ENCODE measurements at places on chromosomes 2 and 18.

GRCh38 chr18:45806226-45806625 lies 19.2 kb upstream of the SIGLEC15 start:
- DNase-seq: no peak

GRCh38 chr2:175005733-175006264 lies 618 bp upstream of the CHN1 start:
- no peak for DNase-seq

GRCh38 chr18:61972389-61973264 lies 79.8 kb upstream of the RNF152 start:
- no peak for DNase-seq

DNA sequence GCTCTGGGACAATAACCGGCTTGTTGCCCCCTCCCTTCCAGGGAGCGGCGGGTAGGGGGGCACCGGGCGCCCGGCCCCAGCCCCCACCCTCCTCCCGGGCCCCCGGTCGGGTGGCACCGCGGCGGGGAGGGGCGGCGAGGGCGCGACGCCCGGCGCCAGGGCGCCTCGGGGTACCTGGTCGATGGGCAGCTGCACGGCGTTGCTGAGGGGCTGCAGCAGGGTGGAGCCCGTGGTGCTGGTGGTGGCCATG lies 193 bp downstream of the MBOAT2 start:
- peak; percentile 1 for DNase-seq

DNA sequence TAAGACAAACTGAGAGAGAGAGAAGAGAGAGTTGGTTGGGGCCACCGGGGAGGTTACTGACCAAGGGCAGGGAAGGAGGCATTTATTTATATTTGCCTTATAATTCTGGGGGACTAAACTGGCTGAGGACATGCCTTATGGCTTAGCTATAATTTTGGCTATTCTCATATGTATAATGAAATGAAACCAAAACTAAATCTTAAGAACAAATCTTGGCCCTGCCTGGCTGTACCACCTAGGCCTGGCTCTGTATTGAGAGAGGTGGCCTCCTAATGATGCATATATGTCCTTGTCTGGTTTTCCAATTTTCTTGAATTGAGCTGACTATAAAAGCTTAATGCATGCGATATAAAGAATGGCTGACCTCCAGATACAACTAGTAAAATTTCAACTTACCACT lies 3.5 kb upstream of the PPP1CB start:
- peak; percentile 19 for DNase-seq

- peak; percentile 46 for DNase-seq
These were observed 65.8 kb downstream of the SUMO1 start for GRCh38 chr2:202172439-202173211.

GRCh38 chr2:27915874-27916273 lies 25.3 kb downstream of the BABAM2 start:
- no peak for DNase-seq

GRCh38 chr2:76281156-76281841 lies 570.6 kb upstream of the GCFC2 start:
- no peak for DNase-seq

DNA sequence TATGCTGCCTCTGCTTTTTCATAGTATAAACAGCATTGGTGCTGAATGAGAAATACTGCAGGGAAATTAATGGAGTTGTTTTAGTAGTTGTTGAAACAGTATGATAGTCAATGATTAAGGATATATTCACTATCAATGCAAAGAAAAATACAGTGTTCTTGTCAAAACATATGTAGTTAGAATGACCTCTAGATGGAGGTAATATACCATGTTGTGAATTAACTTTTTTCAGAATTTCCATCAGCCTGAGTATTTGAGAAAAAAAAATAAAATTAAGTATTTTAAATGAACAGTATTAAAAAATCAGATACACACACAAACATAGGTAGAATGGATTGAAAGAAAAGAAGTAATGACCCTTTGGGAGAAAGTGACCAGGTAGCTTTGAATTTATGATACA lies 59.5 kb downstream of the RMDN2 start:
- no peak for DNase-seq

DNA sequence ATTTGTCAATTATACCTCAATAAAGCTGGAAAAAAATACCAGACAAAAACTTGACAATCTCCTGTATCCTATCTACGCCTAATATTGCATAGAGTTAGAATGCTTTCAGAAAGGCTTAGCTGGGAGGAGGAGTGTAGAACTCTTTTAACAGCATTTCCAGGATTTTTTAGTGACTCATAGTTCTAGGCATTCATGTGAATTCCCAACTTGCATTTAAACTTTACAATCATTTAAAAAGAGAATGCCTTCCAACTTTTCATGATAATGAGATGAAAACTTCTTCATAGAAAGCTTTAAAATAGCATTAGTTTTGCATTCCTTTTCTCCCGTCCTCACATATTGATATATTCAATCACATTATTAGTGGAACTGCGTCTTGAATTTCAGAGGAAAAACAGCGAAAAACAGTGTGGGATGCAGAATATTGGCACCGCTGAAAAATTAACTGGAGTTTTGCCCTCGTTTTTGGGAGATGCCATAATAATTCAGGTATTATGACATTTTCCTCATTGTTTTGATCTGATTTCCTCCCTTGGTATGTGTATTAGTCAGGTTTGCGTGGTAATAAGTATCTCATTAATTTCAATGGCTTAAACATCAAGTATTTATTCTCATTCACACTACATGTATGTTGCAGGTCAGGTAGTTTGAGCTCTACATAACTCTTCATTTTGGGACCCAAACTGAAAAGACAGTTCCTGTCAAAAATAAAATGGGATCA lies 293.2 kb upstream of the FIGN start:
- DNase-seq: no peak

- DNase-seq: no peak
These were observed 168.3 kb downstream of the PRPF40A start for GRCh38 chr2:152548996-152549395.

DNA sequence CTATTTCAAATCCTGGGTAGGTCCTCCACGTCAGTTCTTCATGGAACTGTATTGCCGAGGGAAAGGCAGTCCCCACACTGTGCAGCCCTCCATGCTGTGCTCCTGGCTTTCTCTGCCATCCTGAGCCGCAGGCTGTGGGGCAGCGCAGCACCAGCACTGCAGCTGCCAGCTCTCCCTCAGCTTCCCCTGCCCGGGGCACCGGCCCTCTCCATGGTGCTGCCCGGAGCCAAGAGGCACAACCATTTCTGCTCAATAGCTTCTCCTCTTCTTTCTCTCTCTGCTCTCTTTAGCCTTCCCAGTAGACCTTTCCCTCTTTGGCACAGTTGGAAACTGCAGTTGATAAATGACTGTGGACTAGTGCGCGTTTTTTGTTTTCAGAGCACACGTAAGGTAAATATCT lies 12.1 kb downstream of the ANKRD23 start:
- no peak for DNase-seq

DNA sequence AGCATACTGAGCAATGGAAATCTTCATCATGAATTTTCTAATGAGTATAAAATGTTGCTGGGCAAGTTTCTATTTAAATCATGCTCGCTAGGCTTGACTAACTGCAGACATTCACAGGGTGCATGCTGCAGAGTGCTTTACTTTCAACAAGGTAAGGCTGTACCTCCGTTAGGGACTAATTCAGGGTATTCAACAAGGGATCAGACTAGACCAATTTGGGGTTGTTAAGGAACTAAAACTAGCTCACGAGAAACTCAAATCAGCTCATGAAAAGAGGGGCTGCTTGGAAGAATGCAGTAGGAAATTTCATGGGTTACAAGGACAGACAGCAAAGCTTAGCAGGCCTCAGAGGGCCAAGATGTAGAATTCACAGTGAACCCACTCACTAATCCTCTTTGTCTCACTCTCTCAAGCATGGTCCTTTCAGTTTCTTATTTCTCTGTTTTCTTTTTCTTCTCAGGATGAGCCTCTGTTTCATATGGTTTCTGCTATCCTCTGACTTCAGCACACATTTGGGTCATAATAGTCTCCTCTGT lies 2.2 kb downstream of the MYO3B start:
- no peak for DNase-seq

GRCh38 chr2:108393197-108393596 lies 15.4 kb downstream of the SULT1C4 start:
- no peak for DNase-seq

DNA sequence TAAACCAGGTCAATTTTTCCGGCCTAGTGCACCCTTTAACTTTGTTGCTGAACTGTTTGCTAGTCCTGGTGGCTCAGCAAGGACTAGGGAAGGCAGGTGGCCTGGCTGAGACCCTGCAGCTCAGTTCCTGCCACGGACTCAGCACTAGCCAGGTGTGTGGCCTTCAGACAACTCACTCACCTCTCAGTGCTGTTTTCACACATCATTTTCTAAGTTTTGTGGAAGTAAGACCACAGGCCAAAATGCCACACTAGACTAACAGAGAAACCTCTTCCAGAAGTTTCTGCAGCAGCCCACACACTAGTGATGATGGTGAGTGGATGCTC lies 65.9 kb upstream of the SLC1A4 start:
- no peak for DNase-seq

GRCh38 chr2:136016836-136017235 lies 31.4 kb upstream of the DARS1 start:
- no peak for DNase-seq

DNA sequence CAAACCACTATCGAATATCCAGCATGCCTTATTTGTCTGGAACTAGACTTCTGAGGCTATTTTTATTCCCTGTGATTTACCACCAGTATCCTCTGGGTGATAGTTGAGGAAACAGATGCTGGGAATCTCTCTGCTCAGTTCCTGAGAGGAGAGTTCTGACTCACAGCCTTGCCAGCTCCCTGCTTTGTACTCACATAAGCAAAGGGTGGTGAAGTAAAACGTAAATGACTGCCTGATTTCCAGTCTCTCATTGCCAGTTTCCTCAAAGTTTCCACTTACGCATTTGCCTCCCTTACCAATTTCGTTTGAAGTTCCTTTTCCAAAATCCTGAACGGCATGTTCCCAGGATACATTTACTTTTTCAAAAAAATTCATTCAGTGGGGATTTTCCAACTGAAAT lies 69.2 kb upstream of the HNRNPA3 start:
- DNase-seq: no peak

DNA sequence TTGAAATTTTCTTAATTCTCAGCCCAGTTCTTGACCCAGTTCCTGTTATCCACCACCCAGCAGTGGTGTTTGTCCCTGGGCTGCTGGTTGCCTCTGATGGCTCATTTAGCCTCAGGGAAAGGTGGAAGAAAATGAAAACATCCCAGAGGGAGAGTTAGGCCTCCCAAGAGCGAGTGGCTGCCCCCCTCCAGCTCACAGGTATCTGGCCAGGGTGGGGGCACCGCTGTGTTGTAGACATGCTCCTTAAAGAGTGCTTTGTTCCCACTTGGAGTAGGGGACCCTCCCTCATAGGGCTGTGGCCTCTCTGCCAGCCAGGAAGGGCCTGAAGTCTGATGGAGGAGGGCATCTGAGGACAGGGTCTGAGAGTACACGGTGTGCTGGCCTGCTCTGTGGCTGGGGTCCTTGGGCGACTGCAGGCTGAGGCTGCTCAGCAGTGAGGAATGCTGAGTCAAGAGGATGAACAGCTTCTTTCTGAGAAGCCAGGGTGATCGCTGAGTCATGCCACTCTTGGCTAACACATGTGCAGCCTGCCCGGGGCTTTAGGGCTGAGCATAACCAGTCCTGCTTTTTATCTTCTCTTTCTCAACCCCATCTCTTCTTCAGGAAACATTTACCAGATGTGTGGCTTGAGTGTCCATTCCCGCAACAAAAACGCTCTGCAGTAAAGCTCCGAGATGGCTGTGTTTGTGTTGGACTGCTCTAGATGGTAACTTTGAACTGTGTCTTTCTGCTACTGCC lies 72.3 kb downstream of the IL1R2 start:
- DNase-seq: peak; percentile 66

DNA sequence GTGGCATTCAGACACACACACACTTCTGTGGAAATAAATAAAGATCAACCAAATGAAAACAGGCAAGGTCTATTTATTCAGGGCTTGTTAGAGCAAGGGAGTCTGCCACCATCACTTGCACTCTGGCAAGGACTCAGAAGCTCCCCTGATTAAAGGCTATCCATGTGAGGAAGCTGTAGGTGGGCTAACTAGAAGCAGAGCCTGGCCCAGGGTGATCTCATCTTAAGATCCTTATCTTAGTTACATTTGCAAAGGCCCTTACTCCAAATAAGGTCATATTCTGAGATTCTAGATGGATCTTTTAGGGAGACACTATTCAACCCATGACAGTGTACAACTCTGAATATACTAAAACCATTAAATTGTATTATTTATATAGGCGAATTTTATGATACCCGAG lies 190.0 kb upstream of the SRD5A2 start:
- DNase-seq: no peak

DNA sequence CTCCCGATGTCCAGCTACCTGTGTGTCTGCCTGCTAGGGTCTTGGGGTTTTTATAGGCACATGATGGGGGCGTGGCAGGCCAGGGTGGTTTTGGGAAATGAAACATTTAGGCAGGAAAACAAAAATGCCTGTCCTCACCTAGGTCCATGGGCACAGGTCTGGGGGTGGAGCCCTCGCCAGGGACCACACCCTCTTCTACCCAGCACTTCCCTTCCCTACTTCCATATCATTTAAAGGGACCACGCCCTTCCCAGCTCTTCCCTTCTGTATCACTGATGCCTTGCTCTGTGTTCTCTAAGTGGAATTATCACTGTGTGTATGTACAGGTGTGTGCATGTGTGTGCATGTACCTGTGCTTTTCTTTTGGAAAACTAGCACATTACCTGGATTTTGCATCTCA lies 6.3 kb downstream of the UGT1A1 start:
- DNase-seq: no peak

DNA sequence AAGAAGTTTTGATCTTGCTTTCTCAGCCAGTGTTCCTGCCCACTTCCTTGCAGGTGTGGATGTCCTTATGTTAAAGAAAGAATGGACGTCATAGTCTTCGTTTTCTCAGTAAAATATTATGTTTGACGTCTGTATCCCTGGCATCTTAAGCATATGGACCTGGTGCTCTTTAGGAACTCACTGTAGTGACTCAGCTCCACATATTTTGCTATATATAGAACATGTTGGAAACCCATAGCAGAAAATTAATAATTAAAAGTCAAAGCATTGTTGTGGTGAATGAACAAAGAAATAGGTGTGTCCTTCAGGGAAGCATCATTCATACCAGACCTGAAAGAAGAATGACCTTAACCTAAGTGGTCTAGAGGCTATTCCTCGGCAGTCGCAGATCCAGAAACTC lies 196.1 kb downstream of the MCFD2 start:
- DNase-seq: no peak

DNA sequence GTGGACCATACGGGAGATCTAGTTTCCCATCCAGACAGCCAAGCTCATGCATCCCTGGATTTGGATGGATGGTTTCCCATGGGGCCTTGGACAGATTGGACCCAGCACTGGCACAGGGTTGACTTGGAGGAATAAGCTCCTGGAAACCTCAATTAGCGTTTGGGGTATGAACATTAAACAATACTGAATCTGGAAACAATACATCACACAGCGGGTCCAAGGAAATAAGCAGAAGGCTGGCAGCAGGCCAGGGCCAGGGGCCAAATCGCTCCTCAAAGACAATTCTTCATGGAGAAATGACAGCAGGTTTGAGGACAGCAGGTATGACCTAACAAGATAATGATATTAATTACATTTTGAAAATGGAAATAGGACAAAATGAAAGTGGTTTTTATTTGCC lies 540.6 kb downstream of the RIT2 start:
- DNase-seq: no peak
